LHCN-M2 (cell line): ENCODE measurements at places on chromosomes 1 and 21.
A peak's percentile ranks its signal among the peaks of the same experiment; 100 is the strongest.

GRCh38 chr1:186272486-186272885 lies 102.6 kb downstream of the TPR start:
- no peak for DNase-seq

GRCh38 chr1:31579374-31579773 lies 3.1 kb downstream of the TINAGL1 start:
- DNase-seq: no peak

GRCh38 chr1:199067483-199067882 lies 428.6 kb downstream of the PTPRC start:
- no peak for DNase-seq

DNA sequence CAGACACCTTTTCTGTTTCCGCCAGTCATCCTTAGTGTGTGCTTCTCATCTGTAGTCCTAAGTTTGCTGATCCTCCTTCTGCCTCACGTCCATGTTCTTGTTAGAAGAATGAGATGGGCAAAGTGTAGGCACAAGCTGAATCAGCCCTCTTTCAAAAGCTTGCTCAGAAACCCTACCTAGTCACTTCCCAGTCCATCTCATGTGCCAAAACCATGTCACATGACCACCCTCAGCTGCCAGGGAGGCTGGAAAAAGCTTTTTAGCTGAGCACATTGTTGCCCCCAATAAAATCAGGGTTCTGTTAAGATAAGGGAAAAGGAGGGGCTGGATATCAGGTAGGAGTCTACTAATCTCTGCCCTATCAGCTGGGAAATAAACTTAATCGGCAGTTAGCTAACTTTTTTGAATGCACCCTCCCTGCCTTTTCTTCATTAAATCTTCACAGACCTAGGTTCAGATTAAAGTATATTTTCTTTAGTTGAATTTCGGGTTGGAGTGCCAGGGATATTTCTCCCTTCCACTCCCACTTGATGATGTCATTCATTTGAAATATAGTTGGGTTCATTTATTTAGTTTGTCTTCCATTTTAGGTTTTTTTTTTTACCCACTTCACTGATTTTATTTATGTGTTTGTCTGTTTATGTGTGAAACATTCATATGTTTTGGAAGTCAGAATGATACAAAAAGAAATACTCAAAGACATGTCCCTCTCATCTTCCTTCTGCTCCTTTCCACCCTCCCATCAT lies 129.2 kb downstream of the ROR1 start:
- peak; percentile 37 for DNase-seq

GRCh38 chr1:236240675-236241074 lies 41.1 kb downstream of the ERO1B start:
- no peak for DNase-seq

DNA sequence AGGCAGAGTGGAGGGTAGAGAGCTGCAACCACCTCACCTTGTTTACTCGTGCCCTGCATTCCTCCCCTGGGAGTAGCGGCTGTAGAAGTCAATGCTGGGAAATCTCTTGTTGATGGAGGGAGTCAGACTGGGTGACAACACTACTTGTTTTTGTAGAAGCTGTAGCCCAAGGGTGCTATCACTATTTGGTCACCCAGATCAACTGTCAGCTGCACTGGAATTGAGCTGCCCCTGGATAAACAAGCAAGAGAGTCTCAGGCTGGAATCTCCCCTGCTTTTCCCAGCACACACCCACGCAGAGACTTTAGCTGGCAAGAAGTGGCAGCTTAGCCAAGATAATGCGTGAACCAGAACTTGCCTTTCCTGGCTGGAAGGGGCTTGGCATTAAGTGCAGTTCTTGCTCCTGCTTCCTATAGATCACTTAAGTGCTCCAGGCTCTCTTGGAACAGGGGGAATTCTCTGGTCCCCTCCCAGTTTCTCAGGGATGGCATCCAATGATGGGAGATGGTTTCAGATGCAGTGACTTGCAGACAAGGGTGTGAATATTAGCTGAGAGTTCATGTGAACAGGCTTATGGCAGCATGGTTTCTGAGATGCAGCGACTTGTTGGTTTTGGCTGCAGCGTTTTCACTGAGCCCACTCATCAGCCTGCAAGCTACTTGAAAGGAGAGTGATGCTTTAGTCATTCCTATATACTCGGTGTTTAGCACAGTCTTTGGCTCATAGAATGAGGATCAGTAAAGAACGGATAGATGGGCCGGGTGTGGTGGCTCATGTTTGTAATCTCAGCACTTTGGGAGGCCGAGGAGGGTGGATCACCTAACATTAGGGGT lies 16.8 kb downstream of the ATP2B4 start:
- peak; percentile 32 for DNase-seq

GRCh38 chr21:32930673-32931072 lies 95.1 kb upstream of the OLIG2 start:
- peak; percentile 24 for DNase-seq

GRCh38 chr1:109433322-109433721 lies 7.1 kb upstream of the PSMA5 start:
- no peak for DNase-seq

DNA sequence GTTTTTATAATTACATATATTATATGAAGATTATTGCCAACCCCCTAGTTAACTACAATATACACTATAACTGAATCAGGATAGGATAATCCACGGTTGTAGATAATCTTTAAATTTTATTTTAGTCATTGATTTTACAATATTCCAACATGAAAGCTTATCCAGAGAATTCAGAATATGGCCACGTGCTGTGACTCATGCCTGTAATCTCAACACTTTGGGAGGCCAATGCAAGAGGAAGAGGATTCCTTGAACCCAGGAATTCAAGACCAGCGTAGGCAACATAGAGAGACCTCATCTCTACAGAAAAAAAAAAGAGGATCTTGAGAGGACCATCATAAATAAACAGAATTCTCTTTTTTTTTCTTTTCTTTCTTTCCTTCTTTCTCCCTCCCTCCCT lies 119.6 kb upstream of the CACYBP start:
- DNase-seq: no peak

DNA sequence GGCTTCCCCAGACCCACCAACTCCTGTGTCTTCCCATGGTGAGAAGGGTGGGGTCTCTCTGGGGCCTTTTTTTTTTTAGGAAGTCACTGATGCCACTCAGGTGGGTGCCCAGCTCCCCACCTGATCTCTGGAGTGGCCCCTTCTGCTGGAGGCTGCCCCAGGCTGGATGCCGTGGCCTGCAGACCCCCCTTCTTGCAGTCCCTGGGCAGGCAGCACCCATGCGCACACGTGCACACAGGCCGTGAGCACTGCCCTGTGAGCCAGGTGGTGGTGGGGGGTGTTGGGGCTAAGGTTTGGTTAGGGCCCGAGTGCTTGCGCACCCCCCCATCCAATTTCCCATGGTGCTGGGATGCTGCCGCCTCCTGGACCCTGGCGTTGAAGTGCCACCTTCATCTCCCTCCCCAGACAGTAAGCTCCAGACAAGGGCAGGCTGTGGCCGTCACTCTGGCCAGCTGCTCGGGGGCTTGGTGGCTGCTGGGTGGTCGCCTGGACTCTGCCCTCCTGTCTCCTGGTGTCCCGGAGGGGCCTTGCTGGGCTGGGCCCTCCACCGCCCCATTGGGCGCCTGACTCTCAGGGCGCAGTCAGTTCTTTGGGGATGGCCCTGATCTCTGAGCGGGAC lies 50.6 kb downstream of the SKI start:
- DNase-seq: no peak

- no peak for DNase-seq
Measured at GRCh38 chr1:31792541-31792940, 23.3 kb downstream of the SPOCD1 start.

GRCh38 chr1:59243550-59243949 lies 53.3 kb upstream of the FGGY start:
- peak; percentile 96 for DNase-seq

DNA sequence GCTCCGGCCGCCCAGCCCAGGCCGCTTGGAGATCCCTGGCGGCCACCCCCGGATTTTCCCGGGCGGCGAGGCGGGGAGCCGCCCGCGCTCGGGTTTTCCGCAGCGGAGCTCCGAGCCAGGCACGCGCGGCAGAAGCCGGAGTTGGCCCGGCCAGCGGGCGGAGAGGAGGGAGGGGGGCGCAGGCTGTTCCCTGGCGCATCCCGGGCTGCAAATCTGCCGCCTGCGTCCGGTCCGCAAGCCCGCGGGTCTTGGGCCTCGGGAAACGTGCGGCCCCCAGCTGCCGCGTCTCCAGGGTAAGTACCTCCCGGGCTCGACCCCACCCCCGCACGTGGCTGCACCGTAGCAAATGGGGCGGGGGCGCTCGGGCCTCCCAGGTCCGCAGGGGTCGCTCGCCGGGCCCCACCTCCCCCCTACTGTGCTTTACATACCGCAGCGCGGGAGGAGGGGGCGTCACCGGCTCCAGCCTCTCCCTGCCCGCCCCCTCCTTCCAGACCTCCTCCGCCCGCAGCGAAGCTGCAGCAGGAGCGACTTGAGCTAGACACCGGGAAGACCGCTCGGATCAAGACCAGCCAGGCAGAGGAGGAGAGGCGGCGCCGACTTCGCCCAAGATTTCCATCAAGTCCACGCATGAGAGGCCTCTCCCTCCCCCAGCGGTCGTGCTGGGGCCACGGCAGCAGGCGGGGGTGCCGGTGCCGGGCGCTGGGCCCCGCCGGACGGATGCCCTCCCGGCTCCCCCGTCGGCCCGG lies 1.6 kb downstream of the TMEM200B start:
- DNase-seq: no peak

GRCh38 chr21:36750576-36750959 lies 51.7 kb downstream of the SIM2 start:
- no peak for DNase-seq

DNA sequence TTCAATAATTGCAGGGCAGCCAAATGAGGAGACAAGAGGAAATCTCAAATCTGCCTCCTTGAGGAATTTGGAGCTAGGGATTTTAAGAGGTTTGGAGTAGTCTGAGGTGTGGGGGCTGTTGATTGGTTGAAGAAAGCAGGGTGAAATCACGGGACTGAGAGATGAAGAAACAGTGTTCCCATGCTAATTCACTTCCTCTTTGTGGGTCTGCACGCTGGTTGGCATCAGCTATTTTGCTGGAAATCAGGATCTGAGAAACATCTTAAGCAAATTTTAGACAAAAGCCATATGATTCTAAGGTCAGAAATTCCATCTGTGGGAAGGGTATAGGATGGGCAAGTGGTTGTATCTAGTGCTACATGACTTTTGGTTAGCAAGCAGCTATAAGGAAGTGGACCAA lies 107.1 kb upstream of the PAXBP1 start:
- DNase-seq: no peak

DNA sequence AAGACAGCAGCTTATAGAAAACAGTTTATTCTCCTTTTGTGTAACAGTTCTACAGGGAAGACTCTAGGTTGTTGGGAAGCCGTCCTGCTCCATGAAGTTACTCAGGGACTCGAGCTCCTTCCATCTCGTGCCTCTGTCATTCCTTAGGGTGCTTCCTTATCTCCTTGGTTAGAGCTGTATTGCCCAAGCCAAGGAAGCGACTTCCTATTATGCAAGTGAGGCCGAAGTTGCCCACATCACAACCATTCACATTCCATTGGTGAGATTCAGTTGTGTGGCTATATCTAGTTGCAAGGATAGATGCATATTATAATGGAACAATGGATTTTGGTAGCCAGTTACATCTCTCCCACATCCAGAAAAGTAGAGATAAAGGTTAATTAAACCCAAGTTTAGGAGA lies 9.0 kb downstream of the GSTM5 start:
- DNase-seq: no peak

DNA sequence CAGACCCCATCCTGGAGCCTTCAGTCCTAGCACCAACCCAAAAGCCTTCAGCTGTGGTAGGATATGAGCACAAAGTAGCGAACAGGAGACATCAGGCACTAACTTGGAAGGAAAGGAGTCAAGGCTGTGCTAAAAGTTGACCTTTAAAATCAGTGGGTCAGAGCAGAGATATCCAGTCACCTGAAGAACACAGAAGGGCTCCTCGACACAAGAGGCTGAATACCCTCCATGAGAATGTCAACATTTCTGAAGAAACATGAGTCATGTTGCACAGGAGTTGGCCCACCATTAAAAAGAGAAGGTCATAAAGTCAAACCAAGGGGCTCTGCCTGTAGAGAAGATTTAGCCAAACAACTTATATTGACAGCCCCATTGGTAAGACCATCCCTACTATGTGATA lies 172.5 kb downstream of the PLPP3 start:
- DNase-seq: no peak

GRCh38 chr21:35538386-35538785 lies 489.3 kb upstream of the RUNX1 start:
- no peak for DNase-seq

GRCh38 chr1:234199476-234200127 lies 173.7 kb upstream of the COA6 start:
- no peak for DNase-seq

GRCh38 chr1:88434836-88435235 lies 249.2 kb upstream of the PKN2 start:
- DNase-seq: no peak

DNA sequence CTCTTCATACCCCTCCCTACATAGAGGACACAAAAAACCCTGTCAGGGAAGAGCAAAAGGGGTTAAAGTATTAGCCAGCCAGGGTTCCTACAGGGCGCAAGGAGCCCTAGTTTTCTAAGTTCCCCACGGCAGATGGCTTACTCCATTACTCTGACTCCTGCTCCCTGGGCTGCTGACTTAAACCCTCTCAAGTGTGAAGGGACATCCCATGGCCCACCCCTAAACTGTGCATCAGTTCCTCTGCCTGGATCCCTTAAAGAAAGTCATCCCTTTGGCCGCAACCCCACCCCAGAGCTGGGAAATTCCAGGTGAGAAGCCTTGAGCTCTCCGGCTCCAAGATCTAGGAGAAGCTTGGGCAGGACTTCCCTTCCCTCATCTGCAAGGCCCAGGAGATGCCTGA lies 236.0 kb downstream of the TOMM20 start:
- DNase-seq: no peak

DNA sequence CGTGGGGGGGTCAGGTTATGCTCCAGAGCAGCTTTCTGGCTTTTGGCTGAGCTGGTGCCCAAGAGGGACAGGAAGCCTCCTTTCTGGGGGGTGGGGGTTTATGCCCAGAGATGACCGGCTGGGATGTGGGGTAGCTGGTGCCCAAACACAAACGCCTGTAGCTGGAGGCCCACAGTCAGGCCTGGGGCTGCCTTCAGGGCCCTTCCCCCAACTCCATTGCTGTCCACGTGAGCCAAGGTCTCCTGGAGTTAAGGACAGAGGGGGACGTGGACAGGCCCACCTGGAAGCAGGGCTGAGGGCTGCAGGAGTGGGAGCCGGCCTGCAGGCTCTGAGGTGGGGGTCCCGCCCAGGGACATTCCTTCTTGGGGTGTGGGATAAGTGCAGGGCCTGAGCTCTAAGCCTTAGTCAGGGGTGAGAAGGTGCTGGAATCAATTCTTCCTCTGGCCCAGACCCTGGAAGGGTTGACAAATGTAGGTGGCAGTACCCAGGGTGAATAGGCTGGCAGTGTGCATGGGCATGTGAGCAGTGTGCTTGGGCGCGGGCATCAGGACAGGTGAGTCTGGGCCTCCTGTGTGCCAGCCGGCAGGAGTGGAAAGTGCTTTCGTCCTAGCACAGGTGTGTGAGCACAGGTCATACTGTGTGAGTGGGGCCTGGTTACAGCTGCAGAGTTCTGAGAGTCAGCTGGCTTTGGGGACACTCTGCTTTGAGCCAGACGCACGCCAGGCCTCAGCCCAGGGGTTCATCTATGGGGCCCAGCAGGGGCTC lies 6.8 kb downstream of the CPLANE2 start:
- DNase-seq: no peak

GRCh38 chr1:203306089-203306964 lies 1.0 kb downstream of the BTG2 start:
- peak; percentile 93 for DNase-seq
